GM12892 (cell line): ENCODE measurements at places on chromosomes 1 and 21.

- no peak for DNase-seq
Measured at GRCh38 chr1:36735436-36735835, 252.7 kb upstream of the CSF3R start.

DNA sequence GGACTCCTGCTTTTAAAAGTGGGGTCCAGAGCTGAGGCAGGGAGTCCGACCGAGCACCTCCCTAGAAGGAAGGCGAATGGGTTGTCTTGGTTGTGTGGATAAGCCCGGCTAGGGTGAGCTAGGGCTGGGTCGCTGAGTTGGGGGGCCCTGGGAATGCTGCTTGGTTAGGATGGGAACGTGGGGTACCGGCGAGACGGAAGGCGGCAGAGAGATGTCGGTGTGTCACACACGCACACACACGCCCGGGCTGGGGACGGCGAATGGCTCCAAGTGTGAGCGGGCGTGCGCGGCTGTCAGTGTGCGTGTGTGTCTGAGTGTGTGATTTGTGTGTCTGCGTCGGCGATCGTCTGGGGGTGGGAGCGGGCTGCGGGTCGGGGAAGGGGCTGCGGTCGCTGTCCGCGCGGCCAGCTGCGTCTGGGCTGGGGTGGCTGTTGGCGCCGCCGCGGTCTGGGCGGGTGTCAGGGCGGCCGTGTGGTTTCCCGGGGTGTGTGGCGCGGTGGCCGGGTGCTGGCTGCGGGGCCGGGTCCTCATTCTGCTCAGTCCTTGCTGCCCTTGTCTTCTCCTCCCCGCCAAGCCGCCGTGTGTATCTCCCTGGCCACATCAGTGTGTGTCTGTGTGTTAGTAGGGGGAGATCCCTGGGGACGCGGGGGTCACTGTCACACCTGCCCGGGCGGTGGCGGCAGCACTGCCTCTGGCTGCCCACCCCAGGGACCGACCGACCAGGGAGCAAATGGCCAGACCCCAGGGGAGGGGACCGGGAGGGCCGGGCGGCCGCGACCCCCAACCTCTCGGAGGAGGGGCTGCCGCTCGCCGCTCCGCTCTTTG lies 1.1 kb downstream of the EFNA3 start:
- no peak for DNase-seq

GRCh38 chr1:50066806-50067205 lies 41.9 kb upstream of the ELAVL4 start:
- DNase-seq, result no peak

DNA sequence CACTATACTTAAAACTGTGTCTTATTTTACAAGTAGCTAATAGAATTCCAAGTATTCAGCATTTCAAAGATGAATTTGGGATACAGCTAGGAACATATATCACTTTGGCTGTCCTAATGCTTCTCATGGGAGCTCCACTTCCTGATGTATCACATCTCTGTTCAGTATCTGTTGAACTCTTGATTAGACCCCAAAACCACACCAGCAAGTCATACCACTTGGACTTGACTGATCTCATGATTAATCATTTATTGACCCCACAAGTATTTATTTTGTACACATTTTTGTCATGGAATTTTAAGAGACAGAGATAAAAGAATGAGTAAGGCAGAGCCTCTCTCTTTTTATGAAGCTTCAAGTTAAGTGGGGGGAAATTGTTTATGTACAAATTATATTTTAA lies 30.0 kb downstream of the TMPRSS15 start:
- no peak for DNase-seq

DNA sequence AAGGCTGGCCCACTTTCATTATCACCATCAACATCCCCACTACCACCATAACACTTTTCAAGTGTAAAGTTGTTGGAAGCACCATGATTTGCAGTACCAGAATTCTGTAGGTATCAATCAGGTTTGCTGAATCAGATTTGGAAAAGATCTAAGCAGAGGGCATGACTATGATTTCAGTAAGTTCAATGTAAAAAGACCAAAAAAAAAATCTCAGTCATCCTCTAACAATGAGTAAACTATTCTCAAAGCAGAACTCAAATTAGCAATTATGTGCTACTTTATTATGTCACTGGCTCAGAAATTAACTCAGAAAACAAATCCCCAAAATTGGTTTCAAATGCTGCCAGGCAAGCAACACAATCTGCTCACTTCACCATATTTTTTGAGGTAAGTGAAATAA lies 187.8 kb upstream of the HP1BP3 start:
- DNase-seq, result no peak

DNA sequence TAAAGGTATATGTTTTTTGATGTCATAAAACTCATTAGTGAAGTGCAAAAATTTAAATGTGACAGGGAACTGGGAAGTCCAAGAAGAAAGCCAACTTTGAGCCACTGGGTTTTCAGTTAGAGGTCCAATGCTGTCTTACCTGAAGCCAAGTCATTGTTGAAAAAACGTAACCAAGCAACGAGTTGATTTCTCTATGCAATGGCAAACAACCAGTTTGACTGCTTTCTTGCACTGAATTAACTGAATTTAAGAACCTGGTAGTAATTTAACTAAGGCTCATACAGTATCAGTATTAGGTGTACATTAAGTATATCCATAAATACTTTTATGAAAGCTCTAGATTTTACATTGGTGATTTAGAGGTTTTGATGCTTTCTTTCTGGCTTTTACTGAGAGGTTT lies 20.2 kb upstream of the S1PR1 start:
- no peak for DNase-seq

DNA sequence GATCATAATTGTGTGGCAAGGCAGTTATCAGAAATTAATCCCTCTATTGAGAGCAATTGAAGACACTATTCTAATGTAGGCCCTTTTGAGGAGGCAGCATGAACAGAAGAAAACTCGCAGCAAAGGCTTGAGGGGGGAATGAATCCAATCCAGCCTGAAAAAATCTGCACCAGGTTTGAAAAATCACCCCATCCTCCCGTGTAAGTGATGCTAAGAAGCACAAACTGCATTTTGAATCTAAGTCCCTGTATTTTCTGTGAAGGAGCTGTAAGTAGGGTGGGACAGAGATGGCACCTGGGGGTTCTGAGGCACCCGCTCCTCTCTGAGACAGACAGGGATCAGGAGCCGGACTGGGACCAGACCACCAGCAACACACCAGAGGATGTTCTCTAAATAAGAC lies at the start of gene CRB1:
Gene CRB1 (plus strand): TSS at position 241 of the 400 bp plus-strand sequence. CDS start 161 bp downstream, outside the sequence.
- DNase-seq, result no peak

- DNase-seq, result no peak
Measured at GRCh38 chr1:234264832-234265231, 108.4 kb upstream of the COA6 start.

- DNase-seq, result no peak
Measured at GRCh38 chr1:223227486-223228196, 84.6 kb upstream of the TLR5 start.

GRCh38 chr1:211648980-211649934 lies 26.2 kb downstream of the NEK2 start:
- DNase-seq, result no peak

GRCh38 chr1:176989023-176989422 lies 175.5 kb downstream of the ASTN1 start:
- no peak for DNase-seq

DNA sequence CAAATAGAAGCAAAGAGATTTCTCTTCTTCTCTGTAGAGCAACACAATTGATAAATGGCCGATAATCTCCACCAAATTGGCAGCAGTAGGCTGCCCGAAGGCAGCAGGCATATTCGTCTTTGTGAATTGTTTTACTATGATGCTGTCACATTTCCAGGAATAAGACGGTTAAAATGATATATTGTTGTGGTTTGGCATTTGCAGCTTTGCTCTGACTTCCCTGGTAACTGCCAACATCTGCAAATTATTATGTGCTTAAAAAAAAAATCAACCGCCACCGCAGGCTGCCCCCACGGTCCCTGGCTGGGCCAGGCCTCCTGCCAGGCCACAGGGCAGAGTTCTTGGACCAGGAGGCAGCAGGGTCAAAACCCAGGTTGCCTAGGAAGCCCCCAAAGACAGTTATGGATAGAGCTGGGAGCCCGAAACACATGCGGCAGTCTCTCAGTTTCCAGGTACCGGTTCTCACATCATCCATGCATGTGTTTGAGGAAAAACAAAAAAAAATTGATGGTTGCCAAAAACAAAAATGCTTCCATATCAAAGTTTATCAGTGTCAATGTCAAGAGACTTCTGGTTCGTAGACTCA lies 179.3 kb downstream of the ETS2 start:
- DNase-seq, result no peak

DNA sequence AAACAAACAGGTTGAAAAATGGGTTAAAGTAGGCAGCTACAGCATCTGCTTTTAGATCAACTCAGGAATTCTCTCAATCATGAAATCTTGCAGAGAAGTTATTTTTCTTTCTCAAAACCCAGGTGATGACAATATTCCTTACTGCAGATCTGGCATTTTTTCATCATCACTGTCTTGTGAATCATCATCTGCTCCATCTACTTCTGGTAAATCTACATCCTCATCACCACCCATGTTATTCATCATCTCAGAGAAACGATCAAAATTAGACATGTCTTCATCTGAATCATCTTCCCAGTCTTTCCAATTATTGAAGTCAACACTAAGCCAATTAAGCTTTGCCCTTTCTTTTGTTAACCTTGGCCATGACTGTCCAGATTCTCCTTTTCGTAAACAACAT lies 21.8 kb downstream of the GBP2 start:
- DNase-seq, result no peak

GRCh38 chr1:98437540-98437939 lies 224.0 kb upstream of the SNX7 start:
- DNase-seq, result no peak

GRCh38 chr1:15343729-15344128 lies 66.0 kb upstream of the EFHD2 start:
- no peak for DNase-seq

- DNase-seq, result no peak
Measured at GRCh38 chr21:24050231-24050630, 1557.0 kb downstream of the MRPL39 start.

DNA sequence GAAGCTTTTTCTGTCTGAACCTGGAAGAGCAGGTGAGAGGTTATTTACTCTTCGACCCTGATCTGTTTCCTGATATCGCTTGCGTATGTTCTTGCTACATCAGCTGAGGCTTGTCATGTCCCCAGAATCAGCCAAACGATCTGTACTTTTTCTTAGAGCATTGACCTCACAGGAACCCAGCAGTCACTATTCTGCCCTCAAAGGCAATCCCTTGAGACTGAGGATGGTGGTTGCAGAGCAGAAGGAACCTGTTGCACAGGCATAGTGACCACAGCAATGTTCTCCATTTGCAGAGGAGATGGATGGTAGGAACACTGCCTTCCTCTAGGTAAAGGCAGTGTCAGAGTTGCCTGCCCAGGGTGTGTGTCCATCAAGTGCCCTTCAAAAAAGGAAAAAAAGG lies 11.3 kb upstream of the LACTBL1 start:
- no peak for DNase-seq

DNA sequence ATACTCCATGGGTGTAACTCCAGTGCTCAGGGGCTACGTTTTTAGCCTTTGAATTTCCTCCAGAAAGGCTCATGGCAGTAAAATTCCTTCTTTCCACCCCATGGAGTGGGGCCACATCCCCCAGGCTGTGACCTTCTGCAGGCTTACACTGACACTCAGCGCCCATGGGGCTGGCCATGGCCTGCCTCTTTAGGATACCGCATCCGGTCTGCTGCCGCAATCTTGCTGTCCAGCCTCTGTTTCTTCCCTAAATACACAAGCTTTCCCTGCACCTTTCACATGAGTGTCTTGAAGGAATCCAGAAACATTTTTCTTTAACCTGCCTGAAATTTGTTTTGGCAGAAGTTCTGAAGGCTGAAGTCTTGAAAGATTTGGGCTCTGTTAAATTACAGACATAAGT lies 170.5 kb downstream of the NTMT2 start:
- no peak for DNase-seq

DNA sequence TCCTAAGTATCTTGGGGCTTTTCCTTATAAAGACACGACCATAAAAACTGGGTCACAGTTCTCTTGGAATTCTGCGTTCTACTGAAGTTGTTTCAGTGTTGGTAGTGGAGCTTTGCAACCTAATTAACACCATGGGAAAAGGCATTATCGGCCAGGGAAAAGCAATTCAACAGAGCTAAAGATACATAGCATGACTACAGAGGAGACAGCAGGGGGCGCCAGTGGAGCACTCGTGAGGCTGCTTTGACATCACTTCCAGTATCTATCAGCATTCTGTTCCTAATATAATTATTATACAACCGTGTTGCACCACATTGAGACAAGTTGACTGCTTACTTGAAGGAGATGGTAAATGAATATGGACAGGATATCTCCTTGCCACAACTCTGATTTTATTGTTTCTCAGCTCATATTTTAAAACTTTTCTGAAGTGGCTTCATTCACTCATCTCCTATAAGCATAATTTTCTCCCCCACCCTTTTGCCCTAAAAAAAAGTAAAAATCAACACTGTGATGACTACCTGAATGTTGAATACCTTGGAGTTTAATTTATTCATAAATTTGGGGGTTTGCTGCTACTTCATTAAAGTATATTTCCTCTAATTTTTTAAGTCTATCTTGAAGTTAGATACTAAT lies 39.4 kb downstream of the ZP4 start:
- no peak for DNase-seq

DNA sequence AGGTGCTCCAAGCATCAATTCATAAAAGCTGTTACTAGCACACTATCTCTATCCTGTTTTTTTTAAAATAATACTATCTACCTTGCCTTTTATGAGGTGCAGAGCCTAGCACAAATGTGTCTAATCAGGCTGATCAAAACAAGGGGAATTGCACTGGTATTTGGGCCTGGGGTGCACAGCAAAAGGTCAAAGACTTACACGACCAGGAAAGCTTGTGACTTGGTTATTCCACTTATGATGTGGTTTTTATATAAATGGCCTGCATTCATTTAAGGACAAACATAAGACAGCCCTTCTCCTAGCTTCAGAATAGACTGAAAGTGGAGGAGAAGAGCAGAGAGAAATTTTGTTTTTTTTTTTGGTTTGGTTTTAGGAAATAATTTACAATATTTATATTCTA lies 98.4 kb upstream of the SGIP1 start:
- DNase-seq, result no peak

DNA sequence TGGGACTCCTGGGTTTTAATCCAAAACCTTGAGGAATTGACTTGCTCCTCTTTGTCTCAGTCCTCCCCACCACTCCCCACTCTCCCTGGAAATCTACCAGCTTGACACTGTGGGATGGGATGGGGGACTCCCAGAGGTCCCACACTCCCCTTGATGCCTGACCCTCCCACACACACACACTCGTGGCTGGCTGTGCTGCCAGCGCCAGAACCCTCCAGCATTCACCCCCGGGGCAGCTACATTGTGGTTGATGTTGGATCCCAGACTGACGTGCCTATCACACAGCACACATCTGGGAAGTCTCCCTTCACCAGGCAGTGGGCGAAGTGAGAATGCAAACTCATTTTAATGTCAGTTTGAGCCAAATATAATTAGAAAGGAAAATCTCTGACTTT lies 10.0 kb downstream of the KIRREL1 start:
- DNase-seq, result no peak

- no peak for DNase-seq
Measured at GRCh38 chr1:209989525-209989924, 51.5 kb downstream of the SYT14 start.
